Right lobe of liver (tissue), 6 donors: ENCODE measurements at places on chromosomes 4 and X. TPM values are rescaled to one million over a fixed set of nuclear protein-coding genes. Genes with fewer than 3 reads are reported as not detected.

GRIA3 gene
- 1.6 TPM for total RNA-seq

SCLT1 gene
- 4.1 TPM for total RNA-seq

NEK1 gene
- total RNA-seq: 4.1 TPM

HMX1 gene
- not detected for total RNA-seq

MAGEB16 gene
- not detected for total RNA-seq

ZNF157 gene
- total RNA-seq: not detected

UGT2B17 gene
- total RNA-seq: 10.2 TPM

ENPP6 gene
- total RNA-seq: 0.42 TPM

PAK3 gene
- total RNA-seq: not detected

SLC10A3 gene
- total RNA-seq: 6.8 TPM

ATP5ME gene
- 183 TPM for total RNA-seq

PRDM8 gene
- total RNA-seq: 0.24 TPM

MAGED4B gene
- 0.32 TPM for total RNA-seq

TMEM35A gene
- not detected for total RNA-seq

HSFX4 gene
- not detected for total RNA-seq

MAGEA9B gene
- total RNA-seq: not detected

IGSF1 gene
- 0.24 TPM for total RNA-seq

PAGE1 gene
- total RNA-seq: not detected

TECRL gene
- not detected for total RNA-seq

KLHL4 gene
- 0.46 TPM for total RNA-seq

KLB gene
- 23.6 TPM for total RNA-seq

DCX gene
- not detected for total RNA-seq

ADRA2C gene
- total RNA-seq: 0.37 TPM

USP26 gene
- total RNA-seq: not detected

DRD5 gene
- not detected for total RNA-seq

KLHL34 gene
- total RNA-seq: not detected

GJB1 gene
- 329 TPM for total RNA-seq

ARHGAP24 gene
- 4.0 TPM for total RNA-seq
